Stimulated activated CD4-positive, alpha-beta T cell treated with anti-CD3 and anti-CD28 coated beads, Interleukin-1b, Interleukin-23, amount 100 ng/mL, for 24 hours (primary cell): ENCODE measurements at places on chromosomes 7 and 10.

GRCh38 chr7:142498364-142498763 lies 240.5 kb upstream of the PRSS58 start:
- DNase-seq, result no peak

DNA sequence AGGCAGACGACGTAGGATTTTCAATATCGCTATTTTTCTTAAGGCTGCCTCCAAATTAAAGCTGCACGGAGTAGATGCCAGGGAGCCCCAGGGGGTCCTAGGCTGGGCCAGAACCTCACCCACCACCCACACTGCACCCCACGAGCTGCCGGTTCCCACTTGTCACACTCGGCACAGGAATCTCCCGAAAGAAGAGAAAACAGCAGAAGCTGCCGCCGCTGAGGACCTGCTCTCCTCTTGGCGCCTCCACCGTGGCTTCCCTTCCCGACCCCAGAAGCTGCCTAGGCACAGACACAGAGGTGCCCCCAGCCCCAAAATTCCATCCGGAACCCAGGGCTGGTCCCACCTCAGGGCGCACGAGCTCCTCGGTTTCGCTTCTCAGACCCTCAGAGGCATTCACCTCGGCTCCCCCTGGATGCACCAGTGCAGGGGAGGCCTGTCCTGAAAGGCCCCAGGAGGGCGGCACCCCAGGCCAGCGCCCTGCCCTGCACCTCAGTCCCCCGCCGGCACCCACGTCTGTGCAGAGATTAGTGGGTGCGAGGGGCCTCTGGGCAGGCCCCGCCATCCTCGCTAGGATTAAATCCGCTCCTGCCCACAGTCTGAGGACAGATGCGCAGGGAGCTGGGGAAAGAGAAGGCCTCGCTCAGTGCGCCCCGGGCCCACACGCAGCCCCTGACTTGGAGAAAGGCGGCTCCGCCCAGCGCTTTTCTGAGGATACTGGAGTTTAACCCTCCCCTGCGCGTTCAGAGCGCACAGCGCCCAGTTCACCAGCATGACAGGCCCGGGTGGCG lies 99.2 kb downstream of the PTPRN2 start:
- DNase-seq, result no peak

GRCh38 chr7:107147464-107148393 lies 21.1 kb upstream of the HBP1 start:
- no peak for DNase-seq

GRCh38 chr7:74013539-74014272 lies 14.3 kb upstream of the ELN start:
- no peak for DNase-seq

DNA sequence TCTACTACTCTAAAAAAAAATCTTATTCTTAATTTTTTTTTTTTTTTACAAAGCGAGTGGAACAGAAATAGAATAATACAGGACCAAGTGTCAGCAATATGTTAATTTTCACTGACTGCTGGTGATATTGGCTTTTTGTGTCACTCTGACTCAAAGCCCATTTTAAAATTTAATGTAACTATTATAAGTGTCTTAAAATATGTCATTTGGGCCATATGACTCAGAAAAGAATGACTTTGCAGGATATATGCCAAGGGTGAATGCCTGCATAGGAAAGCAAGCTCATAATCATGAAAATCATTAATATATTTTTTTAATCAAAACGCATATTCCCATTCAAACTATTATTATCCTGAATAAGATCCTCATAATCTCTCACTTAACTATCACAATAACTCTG lies 149.2 kb downstream of the GNAT3 start:
- no peak for DNase-seq

- no peak for DNase-seq
Observed at GRCh38 chr10:42952349-42952748, 124.5 kb upstream of the RET start.

DNA sequence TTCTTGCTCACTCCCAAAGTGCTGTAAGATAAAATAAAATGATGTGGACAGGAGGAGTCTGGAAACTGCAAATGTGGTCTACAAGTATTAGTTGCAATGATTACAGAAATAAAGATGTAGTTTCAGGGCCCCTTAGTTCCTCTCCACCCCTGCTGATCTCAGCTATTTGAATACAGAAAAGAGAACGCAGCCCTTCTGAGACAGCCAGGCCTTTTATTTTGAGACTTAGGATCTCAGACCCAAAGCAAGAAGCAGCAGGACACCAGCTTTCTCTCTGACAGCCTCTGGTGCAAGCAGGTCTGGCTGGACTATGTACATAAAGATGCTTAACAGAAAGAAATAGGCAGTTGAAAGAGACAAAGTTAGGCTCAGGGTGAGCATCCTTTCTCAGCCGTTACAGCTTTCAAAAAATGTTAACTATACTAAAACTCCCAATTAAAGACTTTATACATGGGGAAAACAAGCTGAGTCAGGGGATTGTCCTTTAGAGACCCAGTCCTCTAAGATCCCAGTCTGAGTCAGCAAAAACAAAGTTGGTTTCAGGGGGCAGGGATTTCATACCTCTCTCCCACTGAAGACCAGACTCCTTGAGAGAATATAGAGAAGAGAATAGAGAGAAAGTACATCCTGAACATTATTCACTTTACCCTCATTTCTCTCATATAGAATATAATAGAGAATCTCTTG lies 220.4 kb downstream of the TMEM178B start:
- no peak for DNase-seq

GRCh38 chr10:9670911-9671310 lies 1346.8 kb upstream of the CELF2 start:
- DNase-seq, result no peak

DNA sequence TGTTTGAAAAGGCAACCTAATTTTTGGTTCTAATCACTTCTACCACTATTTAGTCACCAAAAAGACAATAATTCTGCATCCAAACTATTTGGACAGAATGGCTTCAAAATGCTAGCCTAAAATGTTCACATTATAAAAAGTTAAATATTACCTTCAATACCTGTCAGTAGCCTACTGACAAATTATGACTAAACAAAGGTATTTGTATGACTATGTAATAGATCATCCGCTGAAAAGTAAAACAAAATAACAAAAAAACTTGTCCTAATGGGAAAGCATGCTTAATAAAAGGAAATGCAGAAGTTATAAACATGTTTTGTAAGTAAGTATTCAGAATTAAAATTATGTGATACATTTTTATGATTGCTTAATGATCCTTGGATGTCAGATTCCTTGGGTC lies 36.6 kb downstream of the CD36 start:
- no peak for DNase-seq

DNA sequence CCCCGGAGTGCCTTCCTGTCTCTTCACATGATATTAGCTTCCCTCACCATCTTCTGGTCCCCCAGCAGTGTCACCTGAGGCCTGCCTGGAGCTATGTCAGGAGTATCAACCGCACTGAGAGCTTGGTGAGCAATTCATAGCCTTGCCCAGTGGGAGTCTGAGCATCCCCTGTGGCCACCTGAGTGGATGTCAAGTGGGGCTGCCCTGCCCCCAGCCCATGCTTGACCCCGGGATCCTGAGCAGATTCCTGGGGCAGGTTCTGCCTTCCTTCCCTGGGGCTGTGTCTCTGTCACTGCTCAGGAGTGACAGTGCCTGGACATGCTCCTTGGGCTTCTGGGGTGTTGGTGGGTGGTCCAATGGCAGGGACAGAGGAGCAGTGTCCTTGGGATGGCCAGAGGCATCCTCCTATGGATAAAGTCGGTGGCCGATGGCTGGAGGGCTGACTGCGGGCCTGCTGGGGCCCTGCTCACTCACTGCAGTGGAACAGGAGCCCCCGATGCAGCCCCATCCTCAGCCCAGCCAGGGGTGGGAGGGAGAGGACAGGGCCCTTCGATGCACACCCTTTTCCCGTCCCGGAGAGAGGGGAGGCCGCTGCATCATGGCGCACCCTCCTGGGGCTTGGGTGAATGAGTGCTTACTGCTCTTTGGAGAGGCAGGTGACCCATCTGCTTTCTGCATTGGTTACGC lies 95.7 kb downstream of the BMS1 start:
- DNase-seq, result no peak
